ENCODE measurements at places on chromosomes 7 and 10.

- no peak for DNase-seq
Measured at GRCh38 chr10:133068111-133069032, 19.4 kb upstream of the ADGRA1 start.

DNA sequence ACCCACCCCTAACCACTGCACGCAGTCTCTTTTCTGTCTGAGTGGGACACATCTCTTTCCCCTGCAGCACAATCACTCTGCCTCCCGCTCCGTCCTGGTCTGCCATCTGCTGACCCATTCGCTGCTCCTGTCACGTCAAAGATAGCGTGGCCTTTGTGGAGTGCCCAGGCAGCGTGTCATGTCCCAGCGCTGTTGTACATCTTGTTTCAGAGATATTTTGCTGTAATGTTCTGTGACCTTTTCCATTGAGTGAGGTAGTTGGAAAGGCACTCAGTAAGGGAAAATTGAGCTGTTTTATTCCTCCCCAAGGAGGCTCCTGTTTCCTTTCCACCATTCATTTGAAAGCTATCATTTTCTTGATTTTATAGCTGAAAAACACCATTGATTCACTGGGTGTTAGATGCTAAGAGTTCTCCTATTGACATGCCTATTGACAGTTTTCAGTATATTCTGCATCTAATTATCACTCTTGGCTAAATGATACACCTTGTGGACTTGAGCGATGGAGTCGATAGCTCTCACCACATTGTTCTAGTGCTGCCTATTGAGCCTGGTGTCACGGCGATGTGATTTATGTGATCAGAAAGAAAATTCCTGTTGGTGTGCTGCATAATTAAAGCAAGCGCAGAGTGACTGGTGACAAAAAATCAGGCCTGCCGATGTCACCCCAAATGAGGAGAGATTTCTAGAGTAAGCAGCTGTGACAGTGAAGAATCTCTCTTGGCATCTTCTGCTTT, 372.6 kb downstream of the LRMDA start:
- no peak for DNase-seq

DNA sequence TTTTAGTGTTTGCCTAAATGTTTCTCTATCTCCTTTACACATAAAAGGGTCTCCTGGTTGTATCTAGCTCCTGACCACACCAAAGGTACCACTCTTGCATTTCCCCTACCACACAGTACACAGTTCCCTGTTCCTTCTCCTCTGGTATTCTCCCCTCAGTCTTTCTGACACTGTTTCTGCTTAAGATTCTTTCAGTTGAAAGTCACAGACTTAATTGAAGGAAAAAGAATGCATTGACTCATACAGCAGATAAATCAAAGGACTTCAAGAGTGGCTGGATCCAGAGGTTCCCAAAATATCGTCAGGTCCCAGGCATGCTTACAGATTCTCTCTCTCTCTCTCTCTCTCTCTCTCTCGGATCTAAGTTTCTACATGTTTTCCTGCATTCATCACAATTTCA, 185.6 kb upstream of the LRGUK start:
- no peak for DNase-seq

DNA sequence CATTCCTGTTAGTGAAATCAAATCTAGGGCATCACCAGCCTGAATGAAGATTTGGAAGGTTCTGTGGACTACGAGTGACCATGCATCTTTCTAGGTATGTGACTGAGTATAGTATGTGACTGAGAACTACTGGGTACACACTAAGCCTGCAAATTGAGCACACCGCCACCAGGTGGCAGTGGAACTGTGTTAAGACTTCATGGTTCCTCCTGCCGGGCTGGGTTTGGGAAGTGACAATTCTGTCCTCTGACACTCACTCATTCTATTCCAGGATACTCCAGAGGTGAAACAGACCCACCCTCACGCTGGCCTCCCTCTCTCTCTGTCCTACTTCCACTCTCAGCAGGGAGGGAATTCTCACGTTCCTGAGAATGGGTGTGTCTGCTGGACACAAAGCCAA, 84.0 kb upstream of the TMEM248 start:
- DNase-seq, result peak; percentile 50

DNA sequence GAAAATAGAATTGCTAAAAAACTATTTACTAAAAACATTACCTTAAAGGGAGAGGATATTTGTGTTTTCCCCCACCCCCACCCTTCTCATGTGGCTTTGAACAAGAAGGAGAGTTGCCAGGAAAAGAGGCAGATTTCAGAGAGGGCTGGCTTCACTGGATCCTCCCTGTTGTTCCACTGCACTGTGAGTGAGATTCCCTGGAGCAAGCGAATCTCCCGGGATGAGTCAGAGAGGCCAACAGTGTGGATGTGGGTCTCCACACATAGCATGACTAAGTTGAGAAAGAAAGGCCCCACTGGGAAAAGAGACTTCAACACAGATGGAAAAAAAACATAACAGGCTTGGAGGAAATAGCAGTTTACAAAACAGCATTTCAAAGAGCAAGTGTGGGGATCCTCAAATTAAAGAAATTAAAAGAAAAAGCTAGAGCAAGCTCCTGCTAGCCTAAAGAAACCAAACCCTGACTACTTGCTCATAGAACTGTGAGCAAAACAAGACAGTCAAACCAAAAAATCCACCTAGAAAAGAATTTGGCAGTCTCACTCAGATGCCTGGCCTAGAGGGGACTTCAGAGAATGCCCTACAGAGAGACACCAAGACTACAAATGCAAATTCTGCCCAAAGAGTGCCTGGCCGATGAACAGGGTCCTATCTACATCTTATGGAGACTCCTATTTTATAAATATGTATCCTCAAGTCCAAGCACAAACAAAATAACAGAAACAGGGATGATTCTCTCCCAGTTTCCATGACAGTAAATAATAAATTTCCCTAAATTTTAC, 3.4 kb downstream of the CAV1 start:
- DNase-seq, result no peak

- DNase-seq, result no peak
Measured at GRCh38 chr10:110110338-110110737, 97.1 kb upstream of the MXI1 start.

GRCh38 chr7:82677493-82677892, 233.9 kb upstream of the CACNA2D1 start:
- peak; percentile 49 for DNase-seq

GRCh38 chr7:816751-817671, 15.3 kb upstream of the SUN1 start:
- DNase-seq, result peak; percentile 42

- no peak for DNase-seq
Measured at GRCh38 chr10:94274142-94274787, 88.5 kb downstream of the NOC3L start.

GRCh38 chr10:4241724-4242345, 456.8 kb upstream of the KLF6 start:
- DNase-seq, result no peak

- no peak for DNase-seq
Measured at GRCh38 chr7:34734771-34735170, 76.8 kb downstream of the NPSR1 start.

- no peak for DNase-seq
Measured at GRCh38 chr7:148163246-148163645, 427.3 kb upstream of the C7orf33 start.

GRCh38 chr10:43195557-43195956, 57.3 kb downstream of the CSGALNACT2 start:
- DNase-seq, result peak; percentile 15

DNA sequence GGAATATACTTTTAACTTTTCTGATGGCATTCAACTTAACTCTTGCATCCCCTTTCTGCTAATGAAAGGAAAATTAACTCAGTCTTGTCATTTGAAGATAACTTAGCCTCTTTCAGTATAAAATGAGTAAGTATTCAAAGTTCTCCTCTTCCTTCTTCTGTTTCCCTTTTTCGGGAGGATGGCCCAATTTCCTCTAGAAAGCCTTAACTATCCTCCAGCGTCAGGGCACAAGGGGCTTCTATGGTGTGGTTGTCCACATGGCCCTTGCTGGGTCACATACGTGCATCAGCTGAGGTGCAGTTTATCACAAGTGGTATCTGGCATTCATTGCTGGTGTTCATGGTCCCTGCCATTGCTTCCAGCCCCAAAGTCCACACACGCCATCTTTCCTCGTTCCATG, 17.8 kb upstream of the GSAP start:
- DNase-seq, result no peak

DNA sequence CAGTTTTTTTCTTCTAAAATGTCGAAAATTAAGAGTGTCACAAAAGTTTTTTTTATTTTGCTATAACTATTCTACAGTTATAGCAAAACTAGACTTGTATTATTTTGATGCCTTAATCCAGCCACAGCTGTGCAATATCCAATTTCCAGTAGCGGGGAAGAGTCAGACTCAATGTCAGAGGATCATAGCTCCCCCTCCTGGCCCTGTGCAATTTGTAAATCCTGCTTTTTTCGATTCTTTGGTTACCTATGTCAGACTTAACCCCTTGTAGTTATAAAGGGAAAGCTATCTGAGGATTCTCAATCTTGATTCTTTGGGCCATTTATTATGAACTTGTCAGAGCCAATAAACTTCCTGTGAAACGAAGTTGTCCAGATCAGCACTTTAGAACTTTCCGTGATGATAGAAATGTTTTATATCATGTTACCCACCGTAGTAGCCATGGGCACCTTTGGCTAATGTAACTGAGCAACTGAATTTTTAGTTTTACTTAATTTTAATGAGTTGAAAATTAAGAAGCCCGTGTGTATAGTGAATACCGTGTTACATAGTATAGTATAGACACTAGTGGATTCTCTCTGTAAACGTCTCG, 87.7 kb upstream of the PRKCQ start:
- DNase-seq, result peak; percentile 57

DNA sequence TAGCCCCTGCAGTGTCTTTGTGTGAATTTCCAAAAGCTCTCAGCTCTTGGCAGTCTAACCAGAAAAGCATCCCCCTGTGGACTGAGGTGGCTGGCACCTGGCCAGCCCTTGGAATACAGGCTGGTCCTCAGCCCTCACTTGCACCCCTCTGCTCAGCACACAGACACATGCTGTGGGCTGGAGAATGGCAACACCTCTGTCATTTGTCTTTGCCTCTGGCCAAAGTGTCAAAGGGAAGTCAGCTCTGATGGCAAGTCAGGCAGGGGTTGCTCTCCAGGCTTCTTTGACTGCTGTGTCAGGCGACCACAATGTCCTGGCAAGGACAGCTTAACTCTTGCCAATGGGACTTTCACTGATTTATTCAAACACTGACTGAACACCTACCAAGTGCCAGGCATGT, 724.8 kb downstream of the INHBA start:
- no peak for DNase-seq

DNA sequence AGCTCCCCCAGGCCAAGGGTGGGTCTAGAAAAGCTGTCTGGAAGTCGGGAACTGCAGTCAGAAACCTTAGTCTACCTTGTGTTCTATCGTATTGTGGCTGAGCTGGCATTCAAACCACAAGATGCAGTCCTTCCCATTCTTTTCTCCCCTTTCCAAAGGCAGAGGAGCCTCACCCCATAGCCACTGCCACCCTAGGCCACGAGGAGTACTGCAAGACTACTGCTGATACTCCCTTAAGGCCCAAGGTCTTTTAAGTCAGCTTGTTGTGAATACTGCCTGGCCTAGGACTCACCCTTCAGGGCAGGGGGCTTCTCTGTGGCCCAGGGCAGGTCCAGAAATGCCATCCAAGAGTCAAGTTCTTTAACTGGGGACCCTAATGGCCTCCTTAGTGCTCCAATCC, 214.5 kb upstream of the CNTNAP2 start:
- DNase-seq, result no peak

- peak; percentile 86 for DNase-seq
Measured at GRCh38 chr10:43409385-43410109, 561 bp upstream of the HNRNPF start.

DNA sequence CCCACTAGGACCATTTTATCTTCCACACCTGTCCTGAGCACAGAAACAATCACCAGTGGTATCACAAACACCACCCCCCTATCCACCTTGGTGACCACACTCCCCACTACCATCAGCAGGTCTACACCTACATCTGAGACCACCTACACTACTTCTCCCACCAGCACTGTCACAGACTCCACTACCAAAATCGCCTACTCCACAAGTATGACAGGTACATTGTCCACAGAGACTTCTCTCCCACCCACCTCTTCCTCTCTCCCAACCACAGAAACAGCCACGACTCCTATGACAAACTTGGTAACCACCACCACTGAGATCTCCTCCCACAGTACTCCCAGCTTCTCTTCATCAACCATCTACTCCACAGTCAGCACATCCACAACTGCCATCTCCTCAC, 3.3 kb downstream of the MUC3A start:
- DNase-seq, result no peak

GRCh38 chr7:3065724-3066143, 22.1 kb upstream of the CARD11 start:
- peak; percentile 81 for DNase-seq

DNA sequence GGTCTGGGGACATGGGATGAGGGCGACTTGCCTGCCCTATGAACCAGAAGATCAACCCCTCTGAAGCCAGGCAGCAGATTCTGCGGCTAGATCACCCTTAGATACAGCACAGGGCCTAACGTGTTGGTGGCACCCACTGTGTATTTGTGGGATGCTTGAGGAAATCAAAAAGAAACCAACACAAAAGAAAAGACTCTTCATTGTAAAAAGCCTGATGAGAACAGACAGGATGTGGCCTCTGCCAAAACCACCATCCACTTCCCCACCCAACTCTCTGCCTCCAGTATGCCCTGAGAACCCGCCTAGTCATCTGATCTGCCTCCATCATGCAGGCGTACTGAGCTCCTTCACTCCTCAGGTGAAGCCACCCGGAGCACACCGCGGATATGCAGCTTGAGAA, 97.2 kb upstream of the INSYN2A start:
- peak; percentile 78 for DNase-seq

- DNase-seq, result no peak
Measured at GRCh38 chr10:88337134-88337533, 246.0 kb downstream of the RNLS start.
